Smooth muscle cell of trachea (primary cell): ENCODE measurements at places on chromosomes 6 and 20. TPM values are rescaled to one million over a fixed set of nuclear protein-coding genes. Genes with fewer than 3 reads are reported as not detected.

Gene THBD
- total RNA-seq: 27.3 and 37.7 TPM in 2 replicates

Gene HACE1
- 21.3 and 29.7 TPM in 2 replicates for total RNA-seq

Gene WFDC10B
- not detected in 2 replicates for total RNA-seq

Gene ANKRD6
- total RNA-seq: 1.8 and 2.2 TPM in 2 replicates

Gene COL9A3
- 0.15 and 1.2 TPM in 2 replicates for total RNA-seq

Gene COL11A2
- total RNA-seq: 0.15 and 1.2 TPM in 2 replicates

Gene POM121L2
- total RNA-seq: not detected in 2 replicates

Gene NOP56
- total RNA-seq: 98.0 and 121 TPM in 2 replicates

Gene WFDC10A
- total RNA-seq: not detected in 2 replicates

Gene GPLD1
- total RNA-seq: 0.17 TPM in 1 of 2 replicates, not detected in the other

Gene AGER
- 0.44 and 0.50 TPM in 2 replicates for total RNA-seq

Gene MOG
- total RNA-seq: not detected in 2 replicates

Gene SLC25A27
- 8.4 and 9.9 TPM in 2 replicates for total RNA-seq

Gene MROH8
- 1.9 and 3.6 TPM in 2 replicates for total RNA-seq

Gene CALHM4
- total RNA-seq: not detected in 2 replicates

Gene TM9SF4
- 31.4 and 48.1 TPM in 2 replicates for total RNA-seq

Gene SLC22A7
- total RNA-seq: not detected in 2 replicates

Gene IRF4
- total RNA-seq: under 0.01 and 0.99 TPM in 2 replicates

Gene SNAP91
- not detected in 2 replicates for total RNA-seq

Gene ZSCAN16
- 2.0 and 2.3 TPM in 2 replicates for total RNA-seq

Gene PI3
- total RNA-seq: not detected in 2 replicates

Gene ARFGEF3
- 0.17 and 0.44 TPM in 2 replicates for total RNA-seq

Gene CFB
- 24.1 and 45.0 TPM in 2 replicates for total RNA-seq

Gene CRIP3
- 0.44 TPM in 1 of 2 replicates, not detected in the other for total RNA-seq

Gene SNX21
- total RNA-seq: 153 and 201 TPM in 2 replicates

Gene PACSIN1
- total RNA-seq: 0.15 TPM in 1 of 2 replicates, not detected in the other

Gene RAB5IF
- 69.1 and 71.6 TPM in 2 replicates for total RNA-seq

Gene TENT5A
- 27.2 and 38.9 TPM in 2 replicates for total RNA-seq

Gene RRAGD
- 0.58 and 1.3 TPM in 2 replicates for total RNA-seq

Gene BNIP5
- total RNA-seq: not detected in 2 replicates

Gene CAPN11
- 0.15 and 0.33 TPM in 2 replicates for total RNA-seq

Gene SLC52A3
- total RNA-seq: not detected in 2 replicates

Gene NR2E1
- total RNA-seq: not detected in 2 replicates

Gene TMEM74B
- 0.15 TPM in 1 of 2 replicates, not detected in the other for total RNA-seq

Gene PDE7B
- 45.7 and 48.1 TPM in 2 replicates for total RNA-seq

Gene OR2H1
- total RNA-seq: not detected in 2 replicates

Gene PRL
- not detected in 2 replicates for total RNA-seq

Gene TPMT
- 18.5 and 27.8 TPM in 2 replicates for total RNA-seq

Gene SLC22A16
- 0.15 TPM in 1 of 2 replicates, not detected in the other for total RNA-seq

Gene FAM135A
- total RNA-seq: 8.6 and 13.2 TPM in 2 replicates

Gene NKX2-2
- total RNA-seq: not detected in 2 replicates

Gene RAET1L
- not detected in 2 replicates for total RNA-seq

Gene EBF4
- total RNA-seq: 0.15 and 0.99 TPM in 2 replicates

Gene MEP1A
- total RNA-seq: not detected in 2 replicates

Gene PHACTR3
- not detected in 2 replicates for total RNA-seq

Gene DOK5
- total RNA-seq: 27.5 and 38.7 TPM in 2 replicates

Gene TBC1D20
- total RNA-seq: 36.1 and 45.7 TPM in 2 replicates

Gene PAQR8
- total RNA-seq: 6.5 and 7.1 TPM in 2 replicates

Gene TBXT
- total RNA-seq: not detected in 2 replicates
